ENCODE measurements at places on chromosomes 1 and 21.
A peak's percentile ranks its signal among the peaks of the same experiment; 100 is the strongest.

- no peak overlapping the region for H3K4me3 ChIP-seq
- DNase-seq = no peak
- H3K27ac ChIP-seq = no peak overlapping the region
- H3K27me3 ChIP-seq = peaks cover 64% of the 10 kb centered on the region
Measured at GRCh38 chr1:3014050-3014440, 7.2 kb upstream of the ACTRT2 start.

- no peaks in the 10 kb centered on the region for H3K4me1 ChIP-seq
- no peak for DNase-seq
- H3K27ac ChIP-seq = no peak overlapping the region
- H3K4me3 ChIP-seq = no peak overlapping the region
- H3K36me3 ChIP-seq = no peaks in the 10 kb centered on the region
Measured at GRCh38 chr1:179728271-179728670, 14.8 kb upstream of the FAM163A start.

DNA sequence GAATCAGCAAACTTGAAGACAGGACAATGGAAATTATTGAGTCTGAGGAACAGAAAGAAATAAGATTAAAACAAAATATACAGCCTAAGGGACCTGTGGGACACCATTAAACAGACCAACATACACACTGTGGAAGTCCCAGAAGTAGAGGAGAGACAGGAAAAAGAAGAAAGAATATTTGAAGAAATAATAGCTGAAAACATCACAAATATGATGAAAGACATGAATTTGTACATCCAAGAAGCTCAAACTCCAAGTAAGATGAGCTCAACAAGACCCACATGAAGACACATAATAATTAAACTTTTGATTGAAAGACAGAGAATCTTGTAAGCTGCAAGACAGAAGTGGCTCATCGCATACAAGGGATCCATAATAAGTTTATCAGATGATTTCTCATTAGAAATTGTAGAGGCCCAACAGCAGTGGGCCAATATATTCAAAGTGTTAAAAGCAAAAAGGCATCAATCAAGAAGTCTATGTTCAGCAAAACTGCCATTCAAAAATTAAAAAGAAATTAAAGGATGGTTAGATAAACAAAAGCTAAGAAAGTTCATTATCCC, 311.3 kb upstream of the ADGRL2 start:
- no peaks in the 10 kb centered on the region for H3K27me3 ChIP-seq
- H3K36me3 ChIP-seq = no peaks in the 10 kb centered on the region
- no peak for DNase-seq
- H3K4me1 ChIP-seq = no peaks in the 10 kb centered on the region
- no peak overlapping the region for H3K4me3 ChIP-seq

DNA sequence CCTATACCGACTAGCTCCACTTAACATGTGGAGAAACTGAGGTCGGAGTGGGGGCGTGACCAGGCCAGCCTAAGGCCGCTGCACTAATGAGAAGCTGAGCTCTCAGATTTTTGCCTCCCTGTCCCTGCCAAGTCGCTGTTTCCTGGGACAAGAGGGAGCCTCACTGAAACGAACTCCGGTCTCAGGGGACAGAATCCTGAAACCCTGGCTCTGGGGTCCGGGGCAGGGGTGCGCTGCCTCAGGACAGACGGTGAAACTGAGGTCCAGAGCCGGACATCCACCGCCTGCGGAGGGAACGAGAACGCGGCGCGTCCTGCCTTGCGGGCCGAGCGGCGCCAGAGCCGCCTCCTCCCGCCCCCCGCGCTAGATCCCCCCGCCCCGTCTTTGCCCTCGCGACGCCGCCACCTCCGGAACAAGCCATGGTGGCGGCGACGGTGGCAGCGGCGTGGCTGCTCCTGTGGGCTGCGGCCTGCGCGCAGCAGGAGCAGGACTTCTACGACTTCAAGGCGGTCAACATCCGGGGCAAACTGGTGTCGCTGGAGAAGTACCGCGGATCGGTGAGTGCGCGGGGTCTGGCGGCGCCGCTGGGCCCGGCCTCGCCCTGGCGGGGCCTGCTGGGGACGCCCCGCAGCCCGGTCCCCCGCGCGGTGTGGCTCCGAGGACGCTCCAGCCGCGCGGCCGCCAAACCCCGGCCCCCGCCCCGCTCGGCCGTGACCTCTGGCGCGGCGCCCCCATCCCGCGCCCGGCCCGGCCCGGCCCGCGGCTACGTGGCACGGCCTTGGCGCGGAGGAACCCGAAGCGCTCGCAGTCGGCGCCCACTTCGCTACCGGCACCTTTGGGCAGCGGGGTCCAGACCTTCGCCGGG, at the start of gene GPX7:
Gene GPX7 (plus strand): TSS at position 381 of the 865 bp plus-strand sequence. CDS start 39 bp downstream, at position 420.
- DNase-seq = peak; percentile 14
- no peak within 1 kb of the TSS for H3K27ac ChIP-seq

DNA sequence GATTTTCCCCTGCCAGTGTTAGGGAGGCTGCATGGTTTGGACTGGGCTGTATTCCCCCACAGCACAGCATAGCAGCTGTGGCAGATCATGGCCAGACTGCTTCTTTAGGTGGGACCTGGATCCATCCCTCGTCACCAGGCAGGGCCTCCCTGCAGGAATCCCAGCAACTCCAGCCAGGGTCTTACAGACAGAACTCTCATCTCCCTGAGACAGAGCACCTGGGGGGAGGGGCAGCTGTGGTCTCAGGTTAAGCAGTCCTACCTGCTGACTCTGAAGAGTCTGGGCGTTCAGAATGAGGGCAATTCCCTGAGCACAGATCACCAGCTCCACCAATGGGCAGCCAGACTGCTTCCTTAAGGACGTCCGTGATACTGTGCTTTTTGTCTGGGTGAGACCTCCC, 47.9 kb upstream of the C1orf115 start:
- no peaks in the 10 kb centered on the region for H3K4me1 ChIP-seq
- no peaks in the 10 kb centered on the region for H3K27me3 ChIP-seq
- DNase-seq = no peak
- no peak overlapping the region for H3K27ac ChIP-seq
- no peaks in the 10 kb centered on the region for H3K36me3 ChIP-seq

GRCh38 chr1:222335586-222335985, 212.3 kb downstream of the HHIPL2 start:
- H3K27me3 ChIP-seq = peaks cover 28% of the 10 kb centered on the region
- no peak overlapping the region for H3K4me3 ChIP-seq
- no peaks in the 10 kb centered on the region for H3K36me3 ChIP-seq
- no peaks in the 10 kb centered on the region for H3K4me1 ChIP-seq
- H3K27ac ChIP-seq = no peak overlapping the region

GRCh38 chr1:30679201-30679975, 44.0 kb downstream of the MATN1 start:
- no peak for DNase-seq
- peaks cover 20% of the 10 kb centered on the region for H3K4me1 ChIP-seq
- H3K36me3 ChIP-seq = peaks cover 3% of the 10 kb centered on the region
- H3K4me3 ChIP-seq = no peak overlapping the region
- peaks cover 39% of the 10 kb centered on the region for H3K27me3 ChIP-seq
- H3K27ac ChIP-seq = no peak overlapping the region

DNA sequence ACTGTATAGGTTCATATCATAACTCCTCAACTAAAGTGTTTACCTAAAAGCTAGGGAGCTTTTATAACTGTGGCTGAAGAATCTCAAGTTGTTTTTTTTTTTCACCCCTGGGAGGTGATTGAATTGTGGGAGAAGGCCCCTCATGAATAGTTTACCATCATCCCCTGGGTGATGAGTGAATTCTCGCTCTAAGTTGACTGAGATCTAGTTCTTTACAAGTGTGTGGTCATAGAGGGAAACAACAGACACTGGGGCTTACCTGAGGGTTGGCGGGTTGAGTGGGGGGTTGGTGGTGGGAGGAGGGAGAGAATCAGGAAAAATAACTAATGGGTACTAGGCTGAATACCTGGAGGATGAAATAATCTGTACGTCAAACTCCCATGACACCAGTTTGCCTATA, 7.9 kb upstream of the ZSCAN20 start:
- no peaks in the 10 kb centered on the region for H3K36me3 ChIP-seq
- peaks cover 60% of the 10 kb centered on the region for H3K27me3 ChIP-seq

- H3K4me3 ChIP-seq = no peak overlapping the region
- no peak overlapping the region for H3K27ac ChIP-seq
- H3K4me1 ChIP-seq = no peaks in the 10 kb centered on the region
- DNase-seq = no peak
Measured at GRCh38 chr1:30444850-30445249, 278.5 kb downstream of the MATN1 start.

- no peak overlapping the region for H3K27ac ChIP-seq
- no peak overlapping the region for H3K4me3 ChIP-seq
- no peak for DNase-seq
- H3K36me3 ChIP-seq = no peaks in the 10 kb centered on the region
Measured at GRCh38 chr1:8326265-8326664, 8.4 kb downstream of the SLC45A1 start.

Measured in Calu3 (cell line).